ENCODE measurements at places on chromosomes 4 and X.

- DNase-seq, result no peak
These were observed 648 bp downstream of the GPC4 start for GRCh38 chrX:133414406-133415275.

GRCh38 chrX:77786365-77786680 is 307 bp upstream of the ATRX start:
- DNase-seq, result no peak

- DNase-seq, result no peak
These were observed 102.9 kb downstream of the CLCN4 start for GRCh38 chrX:10259716-10260115.

- peak; percentile 54 for DNase-seq
These were observed 192.0 kb downstream of the SMIM20 start for GRCh38 chr4:26105815-26106699.

DNA sequence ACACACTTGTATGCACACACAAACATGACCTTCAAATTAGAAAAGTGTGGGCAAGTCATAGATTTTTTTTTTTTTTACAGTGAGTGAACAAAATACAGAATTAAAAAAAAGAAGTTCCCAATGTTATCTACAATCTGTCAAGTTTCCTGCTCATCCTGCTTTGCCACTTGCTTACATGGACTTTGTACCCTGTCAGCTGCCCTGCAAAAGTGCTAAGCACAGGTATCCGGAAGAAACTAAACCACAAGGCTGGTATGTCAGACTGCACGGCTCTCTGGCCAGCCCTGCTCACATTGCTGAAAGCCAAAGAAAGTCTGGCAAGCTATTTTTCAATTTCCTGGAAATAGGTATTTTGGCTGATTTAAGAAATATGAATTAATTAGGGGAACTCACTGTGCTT is 38.9 kb upstream of the BCLAF3 start:
- DNase-seq, result no peak

DNA sequence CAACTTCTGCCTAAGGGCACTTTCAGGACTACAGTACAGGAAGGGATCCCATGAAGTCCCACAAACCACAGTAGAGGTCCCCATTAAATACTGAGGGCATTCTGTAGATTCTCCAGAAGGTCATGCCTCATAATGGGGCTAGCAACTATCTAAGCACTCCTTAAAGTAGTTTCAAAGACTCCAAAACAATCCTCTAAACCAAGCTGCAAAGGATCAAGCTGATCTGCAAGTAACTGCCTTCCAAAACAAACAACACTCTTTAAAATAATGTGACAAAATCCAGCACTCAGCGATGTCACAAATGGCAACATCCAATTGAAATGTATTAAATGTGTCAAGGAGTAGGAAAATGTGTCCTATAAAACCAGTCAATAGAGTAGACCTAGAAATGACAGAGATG is 118.7 kb downstream of the FRYL start:
- no peak for DNase-seq

- no peak for DNase-seq
These were observed 3.4 kb downstream of the HOPX start for GRCh38 chr4:56677711-56678110.

DNA sequence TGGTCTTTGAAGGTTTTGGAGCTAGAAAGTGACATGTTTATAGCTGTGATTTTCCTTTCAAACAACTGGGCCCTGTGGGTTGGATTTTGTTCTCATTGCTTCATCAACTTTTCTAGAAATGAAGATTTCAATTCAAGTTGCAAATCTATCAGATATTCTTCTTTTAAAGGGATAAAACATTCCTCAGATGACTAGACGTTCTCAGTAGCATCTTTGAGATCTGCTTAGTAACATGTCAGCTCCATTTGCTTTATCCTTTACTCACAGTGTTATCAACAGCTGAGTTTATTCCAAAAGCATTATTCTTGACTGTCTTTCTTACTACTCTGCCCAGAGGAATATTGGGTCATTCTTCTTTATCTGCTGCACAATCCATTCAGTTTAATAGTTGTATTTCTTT is 108.2 kb upstream of the GIMD1 start:
- DNase-seq, result no peak

DNA sequence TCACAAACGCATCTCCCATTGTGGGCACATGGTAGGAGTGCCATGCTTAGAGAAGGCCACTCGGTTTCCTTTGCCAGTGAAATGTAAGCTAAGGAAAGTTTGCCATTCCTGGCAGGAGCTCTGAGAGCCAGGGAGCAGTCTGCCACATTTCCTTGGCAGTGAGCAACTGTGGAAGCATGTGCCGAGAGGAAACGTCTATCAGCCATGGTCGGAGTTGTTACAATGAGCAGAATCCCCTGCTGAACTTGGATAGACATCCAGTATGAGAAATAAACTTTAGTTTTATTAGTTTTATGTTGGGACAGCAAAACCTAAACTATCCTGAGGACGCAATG is 51.1 kb downstream of the ENOPH1 start:
- no peak for DNase-seq

- no peak for DNase-seq
These were observed 857.9 kb upstream of the HTR2C start for GRCh38 chrX:113726009-113726408.

GRCh38 chr4:106495476-106495875 is 126.9 kb upstream of the GIMD1 start:
- no peak for DNase-seq

DNA sequence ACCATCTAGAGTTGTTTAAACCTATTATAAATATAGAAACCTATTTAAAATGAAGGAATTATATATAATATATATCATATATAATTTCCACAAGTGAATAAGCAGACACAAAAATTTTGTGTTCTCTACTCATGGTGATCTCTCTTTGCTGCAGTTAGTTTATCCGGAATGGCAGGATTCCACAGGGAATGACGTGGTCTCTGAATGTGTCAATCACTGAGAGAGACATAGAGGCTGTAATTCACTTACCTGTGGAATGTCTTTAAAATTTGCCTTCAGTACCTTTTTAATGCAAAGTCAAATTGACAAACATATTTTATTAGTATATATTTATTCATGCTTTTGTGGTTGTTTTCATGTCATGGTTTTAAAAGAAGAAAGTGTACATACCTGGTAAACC is 669.3 kb downstream of the NLGN4X start:
- DNase-seq, result no peak

- no peak for DNase-seq
These were observed 24.2 kb upstream of the CCNG2 start for GRCh38 chr4:77132652-77133312.

- peak; percentile 18 for DNase-seq
These were observed 98.4 kb downstream of the ZNF827 start for GRCh38 chr4:145840162-145840768.

DNA sequence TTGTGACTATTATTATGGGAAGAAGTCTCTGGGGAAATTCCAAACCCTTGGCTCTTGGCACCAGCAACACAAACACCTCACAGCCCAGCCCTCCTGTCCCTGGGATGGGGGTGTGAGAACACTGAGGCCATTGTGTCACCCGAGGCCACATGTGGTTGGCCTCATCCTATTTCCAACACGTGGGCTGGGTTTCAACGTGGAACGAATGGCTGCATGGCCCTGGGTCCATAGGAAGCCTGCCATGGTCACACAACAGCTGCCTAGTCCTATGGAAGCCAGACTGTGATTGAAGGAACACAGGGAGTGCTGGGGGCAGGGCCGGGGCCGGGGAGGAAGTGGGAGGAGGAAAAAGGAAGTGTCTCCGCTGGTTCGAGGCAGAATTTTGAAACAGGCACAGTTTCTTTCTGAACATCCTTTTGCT is 10.0 kb downstream of the CLCN4 start:
- no peak for DNase-seq

Measured in HTR-8/SVneo (cell line).